Omental fat pad (tissue), 4 donors: ENCODE measurements at places on chromosomes 3 and 15. TPM values are rescaled to one million over a fixed set of nuclear protein-coding genes. Genes with fewer than 3 reads are reported as not detected.

The KBTBD13 gene
- total RNA-seq, result not detected

The ALPK3 gene
- 7.7 TPM for total RNA-seq

The AGTR1 gene
- 163 TPM for total RNA-seq

The IL20RB gene
- total RNA-seq, result 3.3 TPM

DNA sequence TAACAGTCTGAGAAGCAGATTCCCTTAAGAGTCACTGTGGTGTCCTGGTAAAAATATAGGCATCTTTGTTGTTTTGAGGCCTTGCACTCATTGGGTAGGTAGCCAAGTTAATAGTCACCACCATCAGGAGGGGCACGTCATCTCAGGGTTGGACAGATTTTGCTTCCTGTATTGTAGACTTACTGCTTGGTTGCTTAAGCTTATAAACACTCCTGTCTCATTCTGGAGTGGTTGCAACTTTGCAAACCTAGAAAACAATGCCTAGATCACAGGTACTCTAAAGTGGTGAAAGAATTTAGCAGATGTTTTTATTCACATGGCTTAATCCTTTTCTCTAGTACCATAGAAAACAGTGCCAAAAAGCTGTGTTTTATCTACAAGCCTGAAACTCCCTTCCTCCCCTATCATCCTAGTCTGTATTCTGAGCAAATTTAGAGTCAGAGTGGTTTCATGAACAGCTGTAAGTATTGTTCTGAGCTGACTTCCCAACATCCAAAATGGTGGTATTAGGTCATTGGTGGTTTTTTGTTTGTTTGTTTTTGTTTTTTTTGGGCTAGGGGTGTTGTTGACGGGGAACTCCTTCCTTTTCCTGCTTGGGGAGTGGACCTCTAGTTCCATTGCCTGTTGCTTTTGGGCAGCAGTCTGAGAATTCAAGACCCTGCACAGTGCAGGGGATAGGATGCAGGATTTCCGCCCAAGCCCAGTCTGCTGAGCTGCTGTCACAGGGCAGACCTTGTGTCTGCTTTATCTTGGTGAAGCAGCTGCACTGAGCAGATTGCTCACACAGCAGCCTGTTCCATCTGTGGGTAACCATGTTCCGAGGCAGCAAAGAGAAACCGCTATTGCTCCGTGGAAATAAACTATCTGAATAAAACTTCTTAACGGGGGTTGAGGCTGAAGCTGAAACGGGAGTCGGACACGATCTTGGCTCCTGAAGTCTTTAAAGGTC lies 202.0 kb downstream of the AKAP13 start:
- no peak for DNase-seq
